ENCODE measurements at places on chromosomes 3 and 15.

DNA sequence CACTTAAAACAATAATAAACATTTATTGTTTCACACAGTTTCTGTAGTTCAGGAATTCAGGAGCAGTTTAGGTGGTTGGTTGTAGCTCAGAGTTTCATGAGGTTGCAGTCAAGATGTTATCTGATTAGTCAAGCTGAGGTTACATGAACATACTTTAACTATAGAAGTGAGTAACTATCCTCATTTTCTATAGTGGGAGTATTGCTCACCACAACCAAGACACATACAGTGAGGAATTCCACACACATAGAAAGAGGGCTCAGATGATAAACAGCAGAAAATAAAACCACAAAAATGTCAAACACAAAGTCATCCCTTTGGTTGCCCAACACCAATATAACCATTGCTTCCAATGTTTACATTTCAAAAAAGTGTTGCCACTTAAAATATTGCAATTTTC lies 13.6 kb downstream of the SCN11A start:
- H3K4me3 ChIP-seq: no peak overlapping the region
- no peaks in the 10 kb centered on the region for H3K36me3 ChIP-seq
- no peak for DNase-seq

DNA sequence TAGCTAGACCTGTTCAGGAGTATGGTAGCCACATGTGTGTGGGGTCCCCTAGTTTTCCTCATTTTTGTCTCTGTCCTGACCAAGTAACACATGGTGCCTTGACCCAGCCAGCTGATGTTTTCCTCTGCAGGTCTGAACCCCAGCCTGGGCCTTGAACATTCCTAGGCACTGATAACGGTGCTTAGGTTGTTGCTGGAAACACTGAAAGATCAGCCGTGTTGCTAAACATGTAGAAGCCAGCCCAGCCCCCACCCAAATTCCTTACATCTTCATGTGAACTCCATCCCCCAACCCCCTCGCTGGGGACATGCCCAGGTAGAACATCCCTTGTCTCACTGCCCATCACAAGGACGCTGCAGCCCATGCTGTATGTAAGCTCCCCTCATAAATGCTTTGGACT lies 18.7 kb downstream of the RTP3 start:
- no peaks in the 10 kb centered on the region for H3K27me3 ChIP-seq
- no peak for DNase-seq
- peaks cover 3% of the 10 kb centered on the region for H3K36me3 ChIP-seq
- no peak overlapping the region for H3K27ac ChIP-seq
- no peaks in the 10 kb centered on the region for H3K4me1 ChIP-seq

- no peak for DNase-seq
- H3K4me1 ChIP-seq: no peaks in the 10 kb centered on the region
Observed at GRCh38 chr3:46025139-46025538, 2.1 kb downstream of the XCR1 start.

DNA sequence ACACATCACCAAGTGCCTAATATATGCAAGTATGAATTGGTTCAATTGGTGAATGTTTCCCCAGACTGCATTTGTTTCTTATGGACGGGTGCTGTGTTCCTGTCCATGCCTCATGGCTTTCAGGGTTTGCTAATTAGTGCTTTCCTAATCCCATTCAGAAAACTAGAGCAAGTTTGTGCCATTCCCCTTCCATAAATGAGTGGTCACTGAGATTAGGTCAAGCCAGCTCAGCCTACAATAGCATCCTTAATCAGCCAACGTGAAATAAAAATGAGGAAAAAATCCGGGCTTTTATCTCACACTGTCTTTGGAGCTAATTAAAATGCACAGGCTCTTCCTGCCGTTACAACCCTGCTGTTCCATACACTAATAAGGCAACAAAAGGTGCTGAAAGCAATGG lies 788.8 kb downstream of the ROBO1 start:
- no peaks in the 10 kb centered on the region for H3K36me3 ChIP-seq
- no peak overlapping the region for H3K27ac ChIP-seq
- H3K4me3 ChIP-seq: no peak overlapping the region

DNA sequence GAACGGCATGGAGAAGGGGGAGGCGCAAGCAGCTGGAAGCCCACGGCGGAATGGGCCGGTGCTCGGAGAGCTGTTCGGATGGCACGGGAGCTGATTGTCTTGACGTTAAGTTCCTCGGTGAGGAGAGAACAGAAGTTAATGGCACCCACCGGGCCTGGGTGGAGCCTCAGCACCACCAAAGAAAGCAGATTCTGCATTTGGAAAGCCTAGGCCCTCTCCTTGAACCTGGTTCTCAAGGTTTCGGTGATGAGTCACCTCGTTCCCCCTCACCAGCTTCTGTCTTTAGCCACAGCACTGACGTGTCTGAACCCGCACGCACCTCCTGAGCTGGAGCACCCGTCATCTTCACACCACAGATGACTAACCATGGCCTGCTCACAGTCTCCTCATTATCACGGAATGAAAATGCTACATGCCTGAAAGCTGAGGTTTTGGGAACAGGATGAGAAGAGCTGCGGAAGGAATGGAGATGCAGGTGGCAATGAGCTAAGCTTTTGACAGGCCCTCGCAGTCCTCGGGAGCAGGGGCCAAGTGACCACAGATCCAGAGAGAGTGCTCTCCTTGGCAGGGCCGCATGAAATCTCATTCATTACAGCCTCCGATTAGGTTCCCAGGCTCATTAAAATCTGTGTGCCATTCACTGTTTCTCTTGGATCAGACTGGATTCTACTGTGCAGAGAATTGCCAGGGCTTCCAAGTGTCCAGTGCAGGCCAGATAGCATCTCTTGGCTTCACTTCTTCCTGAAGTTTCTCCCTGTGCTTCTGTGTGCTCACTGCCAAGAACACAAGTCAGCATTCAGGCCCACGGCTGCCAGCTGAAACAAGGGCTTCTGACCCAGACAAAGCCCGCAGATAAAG lies 96.3 kb upstream of the DLG1 start:
- DNase-seq: peak; percentile 74
- H3K36me3 ChIP-seq: no peaks in the 10 kb centered on the region
- no peak overlapping the region for H3K27ac ChIP-seq
- no peaks in the 10 kb centered on the region for H3K4me1 ChIP-seq
- H3K27me3 ChIP-seq: no peaks in the 10 kb centered on the region
- no peak overlapping the region for H3K4me3 ChIP-seq

Data from muscle of leg (tissue), 16 donors.